Kidney epithelial cell (primary cell): ENCODE measurements at places on chromosomes 4 and X.

GRCh38 chrX:119870626-119871131 lies 854 bp downstream of the RNF113A start:
- no peak for DNase-seq

DNA sequence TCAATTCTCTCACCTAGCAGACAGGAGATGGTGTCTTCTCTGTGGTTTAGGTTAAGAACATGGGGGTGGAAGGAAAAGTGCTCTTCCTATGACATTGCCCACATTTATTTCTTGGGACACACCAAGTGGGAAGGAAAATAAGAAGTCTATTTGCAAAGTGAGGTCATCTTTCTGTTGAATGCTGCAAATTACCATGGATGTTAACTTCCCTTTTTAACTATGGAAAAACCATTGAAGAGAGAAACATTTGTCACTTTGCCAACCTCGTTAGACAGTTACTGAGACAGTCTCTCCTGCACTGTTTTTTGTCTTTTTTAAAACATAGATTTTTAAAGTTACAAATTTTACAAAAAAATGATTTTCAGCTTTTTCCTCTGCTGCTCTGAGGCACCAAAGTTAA lies 72.8 kb upstream of the BEND4 start:
- DNase-seq: no peak

GRCh38 chr4:97762115-97762512 lies 381.2 kb downstream of the STPG2 start:
- DNase-seq: no peak

DNA sequence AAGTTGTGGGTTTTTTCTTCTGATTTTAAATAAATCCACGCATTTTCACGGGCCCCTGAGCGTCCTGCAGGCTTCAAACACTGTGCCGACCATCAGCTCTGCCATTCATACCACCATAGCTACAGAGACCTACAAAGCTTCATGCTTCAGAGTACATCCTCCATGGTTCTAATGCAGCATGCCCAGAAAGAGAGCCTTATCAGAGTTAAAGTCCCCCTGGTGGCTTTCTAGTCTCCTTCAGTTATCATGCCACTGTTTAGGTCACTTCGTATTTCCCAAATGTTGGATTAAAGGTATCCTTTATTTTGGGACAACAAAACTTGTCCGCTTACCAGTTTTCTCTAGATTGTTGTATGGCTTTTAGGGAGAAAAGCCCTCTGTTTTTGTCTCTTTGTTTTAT lies 66.7 kb upstream of the VCX2 start:
- no peak for DNase-seq

DNA sequence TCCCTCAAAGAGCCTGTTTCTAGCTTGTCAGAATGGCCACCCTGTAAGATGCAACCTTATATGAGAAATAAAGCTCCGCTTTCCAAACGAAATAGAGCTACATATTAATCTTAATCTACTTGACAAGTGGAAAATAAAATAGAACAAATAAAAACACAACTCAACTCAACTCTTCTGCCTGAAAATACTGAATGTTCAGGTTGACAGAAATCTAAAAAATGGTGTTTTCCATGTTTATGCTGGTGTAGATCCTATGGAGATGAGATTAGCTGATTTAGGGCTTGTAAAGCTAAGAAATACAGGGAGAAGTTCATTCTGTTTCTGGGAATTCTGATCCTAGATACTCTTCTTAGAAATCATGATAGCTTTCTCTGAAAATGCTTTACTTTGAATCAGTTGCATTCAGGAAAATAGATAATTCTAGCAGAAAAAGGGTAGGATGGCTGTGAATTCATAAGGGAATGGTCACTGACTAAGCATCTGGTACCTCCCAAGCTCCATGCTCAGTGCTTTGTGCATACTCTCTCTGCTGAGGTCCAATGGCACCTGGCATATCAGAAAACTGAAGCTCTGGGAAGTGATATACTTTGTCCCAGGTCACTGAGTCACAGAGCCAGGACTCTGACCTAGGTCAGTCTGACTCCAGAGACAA lies 89.2 kb upstream of the EXOC1L start:
- DNase-seq: no peak
